ENCODE measurements at places on chromosomes 6 and 20. TPM values are rescaled to one million over a fixed set of nuclear protein-coding genes. Genes with fewer than 3 reads are reported as not detected.

DNA sequence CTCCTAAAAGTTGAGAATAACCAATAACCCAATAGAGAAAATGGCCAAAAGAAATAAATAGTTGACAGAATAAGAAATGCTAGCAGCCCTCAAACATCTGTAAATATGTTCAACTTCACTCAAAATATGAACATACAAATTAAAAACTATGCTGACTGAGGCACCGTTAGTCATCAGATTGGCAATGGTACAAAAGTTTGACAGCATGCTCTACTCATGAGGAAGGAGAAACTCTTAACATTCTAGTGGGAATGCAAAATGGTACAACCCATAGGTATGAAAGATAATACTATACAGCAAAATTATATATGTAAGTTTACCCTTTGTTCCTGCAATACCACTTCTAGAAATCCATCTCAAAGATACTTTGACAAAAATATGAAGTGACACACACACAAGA lies 1.6 kb upstream of the ZSCAN12 start:
- DNase-seq: no peak

GRCh38 chr6:88761237-88762031 lies 202.0 kb downstream of the RNGTT start:
- DNase-seq: no peak

GRCh38 chr6:42782689-42783176 lies 881 bp downstream of the BICRAL start:
- DNase-seq: peak; percentile 86

- no peak for DNase-seq
These were observed 414.4 kb upstream of the MMS22L start for GRCh38 chr6:97697456-97697855.

GRCh38 chr20:38548356-38549083 lies 32.5 kb upstream of the ADIG start:
- DNase-seq: no peak

- no peak for DNase-seq
These were observed 29.1 kb downstream of the MRAP2 start for GRCh38 chr6:84062519-84063154.

DNA sequence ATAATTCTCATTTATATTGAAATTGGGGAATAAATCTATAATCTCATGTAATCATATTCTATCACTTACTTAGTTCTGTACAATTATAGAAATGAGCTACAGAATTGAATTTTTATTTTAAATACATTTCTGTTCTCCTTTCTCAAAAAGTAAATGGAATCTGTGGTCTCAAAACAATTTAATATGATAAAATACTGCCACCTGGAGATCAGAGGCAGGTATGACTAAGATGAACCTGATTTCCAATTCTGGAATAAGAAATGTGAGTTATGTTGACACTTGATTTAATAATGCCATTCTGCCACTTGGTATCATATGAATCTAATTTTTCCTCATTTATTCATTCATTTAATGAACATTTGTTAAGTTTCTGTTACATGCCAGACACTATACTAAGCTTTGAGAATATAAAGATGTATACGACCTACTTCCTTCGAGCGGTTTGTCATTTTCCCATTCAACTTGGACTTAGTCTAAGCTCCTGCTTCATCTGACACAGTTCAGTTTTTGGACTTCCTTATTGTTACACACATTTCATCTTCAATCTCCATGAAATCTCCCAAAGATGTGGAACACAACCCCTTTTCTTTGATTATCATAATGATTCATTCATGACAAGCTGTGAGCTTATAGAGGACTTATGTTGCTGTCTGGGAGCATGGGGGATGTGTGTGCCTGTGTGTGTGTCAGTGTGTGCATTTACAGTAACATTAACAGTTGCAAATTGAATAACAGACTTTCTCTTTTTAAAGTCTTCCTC lies 7.5 kb upstream of the CCDC28A start:
- no peak for DNase-seq

DNA sequence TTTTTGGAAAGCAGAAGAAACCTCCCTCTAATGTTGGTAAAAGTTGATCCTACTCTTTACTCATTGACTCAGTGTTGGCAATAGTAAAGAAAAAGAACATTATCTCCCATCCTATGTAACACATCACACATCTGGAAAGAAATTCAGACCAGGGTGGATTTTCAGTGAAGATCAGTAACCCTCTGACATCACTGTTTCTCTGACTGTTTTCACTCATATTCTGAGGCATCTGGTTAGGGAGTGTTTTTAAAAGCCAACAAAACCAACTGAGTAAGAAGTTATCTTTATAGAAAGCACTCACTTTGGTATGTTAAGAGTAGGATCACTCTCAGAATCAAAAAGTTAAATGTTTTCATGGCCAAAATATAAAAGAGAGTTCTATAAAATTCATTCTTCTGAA lies 143.6 kb downstream of the DST start:
- DNase-seq: no peak

GRCh38 chr6:38117281-38117680 lies 297.8 kb downstream of the ZFAND3 start:
- no peak for DNase-seq

- no peak for DNase-seq
These were observed 75.1 kb downstream of the COL12A1 start for GRCh38 chr6:75130784-75131183.

DNA sequence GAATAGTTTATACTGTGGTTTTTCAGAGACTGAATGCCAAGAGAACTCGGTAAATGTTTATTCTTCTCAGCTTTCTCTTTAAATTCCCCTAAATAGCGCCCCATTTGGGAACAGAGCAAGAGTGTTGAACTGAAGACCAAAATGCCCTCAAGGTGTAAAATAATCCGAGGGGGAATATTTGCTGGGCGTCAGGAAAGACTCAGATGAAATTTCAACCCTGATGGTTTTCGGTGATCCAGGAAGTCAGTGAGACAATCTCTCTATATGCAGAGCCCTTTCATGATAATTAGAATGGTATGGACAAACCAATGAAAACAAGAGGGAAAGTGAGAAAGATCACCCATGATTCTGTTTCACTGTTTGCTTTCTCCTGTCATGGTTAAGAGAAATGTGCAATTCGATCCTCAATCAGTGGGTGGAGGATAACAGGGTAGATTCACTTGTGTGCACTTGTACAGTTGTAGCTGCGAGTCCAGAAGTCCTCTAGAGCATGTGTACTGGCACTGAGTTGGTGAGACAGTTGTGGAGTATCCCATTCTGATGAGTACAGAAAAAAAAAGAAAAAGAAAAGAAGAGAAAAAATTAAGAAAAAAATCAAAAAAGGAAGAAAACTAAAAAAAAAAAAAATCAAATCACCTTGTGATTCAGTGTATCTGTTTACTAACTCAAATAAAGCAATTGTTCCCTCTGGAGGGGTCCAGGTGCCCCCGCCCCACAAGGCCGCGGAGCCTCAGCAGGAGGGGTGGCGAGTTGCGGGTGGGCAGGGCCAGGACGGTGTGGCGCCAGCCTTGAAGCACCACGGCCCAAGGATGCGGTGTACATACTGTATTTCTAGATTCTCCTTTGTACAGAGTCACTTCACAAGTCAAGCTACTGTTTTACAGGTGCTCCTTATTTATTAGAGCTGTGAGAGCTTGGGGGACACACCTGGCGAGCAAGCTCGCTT lies 164.9 kb downstream of the SCML4 start:
- DNase-seq: no peak

- DNase-seq: no peak
These were observed 73.6 kb downstream of the RSPH3 start for GRCh38 chr6:158926414-158926813.

- DNase-seq: no peak
These were observed 186.9 kb upstream of the SLC24A3 start for GRCh38 chr20:19025430-19026120.

- DNase-seq: no peak
These were observed 39.6 kb downstream of the DUSP22 start for GRCh38 chr6:331622-332521.

DNA sequence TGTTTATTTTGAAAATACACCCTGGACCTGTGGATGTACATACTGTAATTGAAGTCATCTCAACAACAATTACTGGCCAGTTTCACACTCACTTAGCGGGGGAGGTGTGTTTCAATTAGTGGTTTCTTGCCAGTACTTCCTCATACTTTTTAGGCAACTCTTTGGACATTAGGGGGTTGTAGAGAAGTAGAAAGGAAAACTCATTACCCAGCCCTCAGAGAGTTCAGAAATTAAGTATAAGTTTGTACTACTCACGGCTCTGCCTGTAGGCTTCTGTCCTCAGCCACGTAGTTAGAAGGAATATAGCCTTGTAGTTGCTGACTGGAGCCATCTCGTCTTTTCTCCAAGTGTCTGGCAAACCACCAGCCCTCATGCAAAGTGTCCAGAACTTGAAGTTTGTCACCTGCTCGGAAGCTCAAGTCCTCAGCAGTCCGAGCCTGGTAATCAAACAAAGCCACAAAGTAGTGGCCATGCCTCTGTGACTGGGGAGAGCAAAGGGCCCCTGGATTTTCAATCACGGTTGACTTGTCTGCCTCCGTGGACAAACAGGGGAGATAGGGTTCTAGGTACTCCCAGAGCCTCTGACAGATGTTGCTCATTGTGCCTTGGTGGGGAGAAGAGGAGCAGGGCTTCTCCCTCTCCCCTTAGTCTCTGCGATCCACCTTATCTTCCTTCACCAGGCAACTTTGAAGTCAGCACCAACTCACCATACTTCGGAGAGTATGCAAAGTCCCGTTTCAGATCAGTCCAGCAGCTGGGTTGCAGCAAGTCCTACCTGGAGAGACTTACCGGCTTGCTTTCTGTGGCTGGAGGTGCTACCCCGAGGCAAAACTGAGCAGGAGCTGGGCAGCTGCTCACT lies 749 bp downstream of the FRK start:
- DNase-seq: no peak

DNA sequence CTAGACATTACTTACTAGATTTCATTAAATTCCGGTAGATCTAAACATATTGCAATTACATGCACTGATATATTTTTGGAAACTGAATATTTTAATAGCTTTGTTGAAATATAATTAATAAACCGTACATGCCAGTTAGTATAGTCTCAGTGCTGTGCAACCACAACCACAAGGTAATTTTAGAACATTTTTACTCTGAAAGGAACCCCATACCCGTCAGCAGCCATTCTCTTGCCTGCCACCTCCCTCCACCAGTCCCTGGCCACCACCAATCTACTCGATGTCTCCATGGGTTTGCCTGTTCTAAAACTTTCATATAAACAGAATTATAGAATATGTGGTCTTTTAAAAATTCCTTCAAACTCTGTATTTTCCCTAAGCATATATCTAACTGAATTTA lies 293.9 kb downstream of the THBS2 start:
- no peak for DNase-seq

GRCh38 chr6:32977953-32978324 lies 9.5 kb downstream of the BRD2 start:
- no peak for DNase-seq

GRCh38 chr6:22401206-22401605 lies 104.4 kb upstream of the PRL start:
- DNase-seq: no peak

DNA sequence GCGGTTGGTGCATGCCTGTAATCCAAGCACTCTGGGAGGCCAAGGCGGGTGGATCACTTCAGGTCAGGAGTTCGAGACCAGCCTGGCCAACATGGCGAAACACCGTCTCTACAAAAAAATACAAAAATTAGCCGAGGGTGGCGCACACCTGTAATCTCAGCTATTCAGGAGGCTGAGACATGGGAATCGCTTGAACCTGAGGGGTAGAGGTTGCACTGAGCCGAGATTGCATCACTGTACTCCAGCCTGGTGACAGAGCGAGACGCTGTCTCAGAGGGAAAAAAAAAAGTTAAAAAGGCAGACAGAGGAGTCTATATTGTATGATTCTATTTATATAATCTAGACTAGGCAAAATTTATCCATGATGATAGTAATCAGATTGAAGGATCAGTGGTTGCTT lies 27.3 kb upstream of the PLCG1 start:
- DNase-seq: no peak

DNA sequence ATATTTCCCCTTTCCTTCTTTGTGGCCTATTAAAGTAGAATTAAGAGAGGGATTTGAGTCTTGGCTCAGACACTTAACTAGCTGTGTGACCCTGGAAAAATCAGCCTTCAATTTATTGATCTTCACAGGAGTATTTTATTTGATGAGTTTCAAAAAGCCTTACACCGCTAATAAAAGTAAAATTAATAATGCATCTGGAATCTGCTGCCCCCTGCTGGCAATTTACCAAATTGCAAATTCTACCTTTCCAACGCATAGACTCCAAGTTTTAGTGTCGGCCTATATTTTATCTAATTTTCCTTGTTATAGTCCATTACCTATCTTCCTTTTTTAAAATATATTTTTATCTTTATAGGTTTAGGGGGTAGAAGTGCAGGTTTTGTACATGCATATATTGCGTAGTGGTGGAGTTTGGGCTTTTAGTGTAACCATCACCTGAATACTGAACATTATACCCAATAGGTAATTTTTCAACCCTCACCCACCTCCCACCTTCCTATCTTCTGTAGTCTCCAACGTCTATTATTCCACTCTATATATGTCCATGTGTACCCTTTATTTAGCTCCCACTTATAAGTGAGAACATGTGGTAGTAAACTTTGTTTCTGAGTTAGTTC lies 46.3 kb downstream of the GOPC start:
- no peak for DNase-seq

DNA sequence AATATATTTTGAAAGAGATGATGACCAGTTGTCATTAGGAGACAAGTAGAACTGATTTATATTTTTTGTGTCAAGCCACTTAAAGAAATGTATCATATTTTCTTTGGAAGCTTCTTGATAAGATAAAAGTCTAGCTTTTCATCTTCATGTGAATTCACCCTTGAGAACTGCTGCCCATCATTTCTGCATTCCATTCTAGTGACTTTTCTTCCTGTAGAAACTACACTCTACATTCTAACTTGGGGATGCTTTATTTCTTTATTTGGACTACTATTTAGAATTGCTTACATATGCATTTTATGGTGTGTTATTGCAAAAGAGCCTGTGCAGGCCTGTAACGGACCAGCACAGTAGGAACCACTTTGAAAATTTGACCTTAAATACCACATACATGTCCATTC lies 335.0 kb upstream of the KCNQ5 start:
- DNase-seq: no peak

DNA sequence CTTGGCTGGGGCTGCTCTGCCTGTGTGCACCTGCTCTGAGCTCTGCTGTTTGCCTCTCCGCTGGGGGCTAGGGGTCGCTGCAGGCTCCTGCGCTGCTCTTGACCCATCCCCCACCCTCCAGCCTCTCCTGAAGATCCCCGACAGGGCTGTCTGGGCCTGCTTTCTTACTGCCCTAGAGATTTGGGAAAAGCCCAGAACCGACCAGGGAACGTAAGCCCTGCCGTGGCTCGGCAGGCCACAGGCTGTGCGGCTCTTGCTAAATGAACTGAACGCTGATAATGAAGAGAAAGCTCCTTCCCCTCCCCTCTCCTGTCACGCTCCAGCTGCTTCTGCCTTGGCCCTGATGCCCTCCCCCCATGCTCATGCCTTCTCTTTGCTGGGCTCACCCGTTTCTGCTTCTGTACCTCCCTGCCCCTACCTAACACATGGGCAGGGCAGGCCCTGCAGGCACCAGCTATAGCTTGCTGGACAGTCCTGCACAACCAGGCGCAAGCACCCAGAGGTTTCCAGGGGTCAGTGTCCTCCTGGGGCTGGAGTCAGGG lies 32.0 kb upstream of the PCMTD2 start:
- peak; percentile 63 for DNase-seq

Gene CYP21A2
- not detected for total RNA-seq

Gene C6orf52
- 0.78 TPM for total RNA-seq

Gene MLN
- not detected for total RNA-seq

Gene SYTL3
- 11.7 TPM for total RNA-seq

Gene NKX2-4
- not detected for total RNA-seq

Gene NHSL1
- 44.2 TPM for total RNA-seq

Gene DDRGK1
- 36.4 TPM for total RNA-seq

Gene HLA-DMA
- total RNA-seq: 16.3 TPM

Gene MYLK2
- total RNA-seq: 0.19 TPM

Gene CPNE1
- total RNA-seq: 60.6 TPM

Gene SHLD1
- 7.4 TPM for total RNA-seq

Gene ERMARD
- total RNA-seq: 6.9 TPM

Gene SYCP2
- 0.94 TPM for total RNA-seq

Gene HEY2
- total RNA-seq: 60.6 TPM

Data from Right ventricle myocardium superior (tissue), 1 donor.